ENCODE measurements at places on chromosomes 16 and 17.

- no peak for DNase-seq
These were observed 44.6 kb upstream of the SLC38A10 start for GRCh38 chr17:81339534-81340296.

- no peak for DNase-seq
These were observed 208.9 kb downstream of the RBFOX3 start for GRCh38 chr17:79401704-79402674.

GRCh38 chr16:11972128-11972527, 4.4 kb upstream of the SNX29 start:
- DNase-seq, result no peak

DNA sequence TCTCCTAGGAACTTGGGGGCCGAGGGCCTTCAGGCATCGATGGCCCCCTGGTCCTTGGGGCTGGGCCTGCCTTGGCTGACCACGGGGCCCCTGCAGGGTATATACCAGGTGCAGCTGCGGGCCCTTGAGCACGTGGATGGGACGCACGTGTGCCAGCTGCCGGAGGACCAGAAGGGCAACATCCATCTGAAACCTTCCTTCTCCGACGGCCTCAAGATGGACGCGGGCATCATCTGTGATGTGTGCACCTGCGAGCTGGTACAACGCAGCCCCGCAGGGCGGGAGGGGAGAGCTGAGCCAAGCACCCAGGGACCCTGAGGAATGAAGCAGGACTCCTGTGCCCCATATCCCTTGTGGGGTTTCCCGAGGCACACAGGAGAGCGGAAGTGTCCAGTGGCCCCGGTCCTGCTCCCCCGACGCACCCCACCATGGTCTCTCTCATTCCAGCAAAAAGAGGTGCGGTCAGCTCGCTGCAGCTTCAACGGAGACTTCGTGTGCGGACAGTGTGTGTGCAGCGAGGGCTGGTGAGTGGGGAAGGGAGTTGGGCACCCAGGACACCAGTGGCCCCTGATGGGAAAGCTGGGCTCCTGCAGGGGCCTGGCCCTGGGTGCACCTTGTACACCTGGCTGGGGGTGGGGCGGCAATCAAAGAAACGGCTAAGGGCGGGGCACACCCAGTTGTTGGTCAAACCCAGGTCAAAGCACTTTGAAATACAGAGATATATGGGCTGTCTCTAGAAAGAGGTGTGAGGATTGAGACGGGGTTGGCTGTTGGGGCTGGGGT, 10.6 kb downstream of the ITGB4 start:
- DNase-seq, result no peak

DNA sequence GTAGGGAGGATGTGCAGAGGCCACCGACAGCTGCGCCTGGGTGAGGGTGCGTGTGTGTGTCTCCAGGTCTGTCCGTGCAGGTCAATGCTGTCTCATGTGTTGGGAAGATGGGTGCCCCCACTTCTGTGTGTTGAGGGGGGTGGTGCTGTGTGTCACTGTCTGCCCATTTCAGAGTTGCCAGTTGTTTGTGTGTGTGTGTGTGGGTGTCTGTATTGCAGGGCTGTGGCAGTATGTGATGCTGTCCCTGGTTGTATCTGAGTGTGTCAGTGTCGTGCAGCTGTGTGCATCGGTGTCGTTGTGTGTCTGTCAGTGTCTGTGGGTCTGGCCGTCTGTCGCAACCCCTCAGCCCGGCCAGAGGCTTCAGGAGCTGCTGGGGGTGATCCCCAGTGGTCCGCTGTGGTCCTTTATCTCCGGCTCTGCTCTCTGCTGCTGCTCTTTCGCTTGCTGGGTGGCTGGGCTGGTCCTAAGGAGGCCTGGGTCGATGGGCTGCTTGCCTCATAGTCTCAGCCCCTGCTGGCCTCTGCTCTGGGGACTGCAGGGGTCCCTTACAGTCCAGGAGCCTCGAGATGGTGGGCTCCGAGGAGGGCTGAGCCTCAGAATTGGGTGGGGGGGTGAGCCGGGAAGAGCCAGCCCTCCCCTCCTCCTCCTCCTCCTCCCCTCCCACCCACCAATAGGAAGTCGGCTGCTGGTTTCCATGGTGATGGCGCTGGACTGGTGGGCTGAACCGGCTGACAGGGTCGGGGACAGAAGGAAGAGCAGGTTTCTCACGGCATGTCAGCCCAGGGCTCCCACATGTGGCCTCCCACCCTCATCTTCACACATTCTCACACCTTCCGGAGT, at the start of gene TSPOAP1:
Gene TSPOAP1, minus strand, starts transcription at position 601 of the 840 bp plus-strand sequence. CDS start 875 bp downstream, outside the sequence.
- peak; percentile 70 for DNase-seq

- DNase-seq, result no peak
These were observed 35.1 kb downstream of the VPS53 start for GRCh38 chr17:679491-679890.

DNA sequence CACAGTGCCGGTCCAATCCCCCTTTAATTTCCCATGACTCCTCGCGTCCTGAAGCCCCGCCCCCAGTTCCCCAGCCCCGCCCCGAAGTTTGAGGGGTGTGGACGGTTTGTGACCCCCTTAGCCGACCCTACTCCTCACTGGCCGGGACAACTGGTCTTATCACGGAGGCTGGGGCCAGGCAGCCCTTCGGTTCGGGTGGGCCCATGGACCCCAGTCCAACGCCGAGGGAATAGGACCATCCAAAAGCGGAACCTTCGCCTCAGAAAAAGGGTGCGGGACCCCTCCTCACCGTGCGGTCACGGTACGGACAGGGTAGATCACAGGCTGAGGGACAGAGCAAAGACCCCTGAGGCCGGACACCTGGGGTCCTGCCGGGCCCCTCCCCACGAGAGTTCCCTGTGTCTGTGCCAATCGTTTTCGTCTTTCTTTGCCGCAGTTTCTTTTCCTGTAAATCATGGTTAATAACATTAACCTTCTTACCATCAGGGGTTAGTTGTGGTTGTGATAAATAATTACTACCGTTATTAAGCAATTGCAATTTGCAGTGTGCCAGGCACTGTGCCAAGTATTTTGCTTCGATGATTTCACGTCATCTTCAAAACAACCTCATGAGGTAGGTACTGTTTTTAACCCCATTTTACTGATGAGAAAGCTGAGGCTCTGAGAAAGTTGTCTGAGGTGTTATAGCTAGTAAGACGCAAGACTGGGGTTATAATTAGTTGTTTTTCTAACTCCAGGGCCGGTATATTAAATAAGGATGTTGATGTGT, 543 bp downstream of the TMUB2 start:
- peak; percentile 40 for DNase-seq

DNA sequence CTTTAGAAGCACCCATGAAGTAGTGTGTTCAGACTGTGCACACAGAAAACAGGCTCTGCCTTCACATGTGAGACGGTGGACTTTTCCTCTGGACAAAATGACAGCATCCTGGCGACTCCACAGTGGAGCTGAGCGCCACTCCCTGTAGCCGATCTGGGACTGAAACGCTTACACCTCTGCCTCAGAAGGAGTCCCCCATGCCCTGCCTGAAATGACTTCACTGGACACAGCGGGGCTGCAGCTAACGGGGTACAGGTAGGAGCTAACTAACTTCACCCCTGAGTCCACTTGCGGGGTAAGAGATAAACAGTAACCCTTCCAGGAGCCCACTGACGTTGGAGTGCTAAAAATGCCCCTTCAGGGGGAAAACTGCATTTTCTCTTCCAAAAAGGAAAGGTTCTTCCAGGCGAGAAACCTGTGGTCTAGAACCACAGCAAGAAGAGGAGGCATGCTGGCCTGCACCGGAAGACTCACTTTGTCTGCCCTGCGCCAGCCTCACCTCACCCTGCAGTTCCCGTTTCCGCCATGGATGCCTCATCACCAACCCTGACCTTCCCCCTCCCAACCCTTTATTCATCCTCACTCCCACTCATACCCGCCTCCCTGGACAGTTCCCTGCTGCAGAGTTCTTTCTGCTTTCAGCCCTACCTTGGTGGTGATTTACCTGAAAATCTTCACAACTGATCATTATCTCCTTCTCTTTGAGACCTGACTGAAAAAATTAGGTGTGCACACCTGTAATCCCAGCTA, 19.4 kb upstream of the ENDOV start:
- DNase-seq, result no peak

GRCh38 chr16:5861241-5861640, 763.6 kb upstream of the EEF2KMT start:
- DNase-seq, result no peak

- no peak for DNase-seq
These were observed 64.5 kb upstream of the NLK start for GRCh38 chr17:27977751-27978688.

DNA sequence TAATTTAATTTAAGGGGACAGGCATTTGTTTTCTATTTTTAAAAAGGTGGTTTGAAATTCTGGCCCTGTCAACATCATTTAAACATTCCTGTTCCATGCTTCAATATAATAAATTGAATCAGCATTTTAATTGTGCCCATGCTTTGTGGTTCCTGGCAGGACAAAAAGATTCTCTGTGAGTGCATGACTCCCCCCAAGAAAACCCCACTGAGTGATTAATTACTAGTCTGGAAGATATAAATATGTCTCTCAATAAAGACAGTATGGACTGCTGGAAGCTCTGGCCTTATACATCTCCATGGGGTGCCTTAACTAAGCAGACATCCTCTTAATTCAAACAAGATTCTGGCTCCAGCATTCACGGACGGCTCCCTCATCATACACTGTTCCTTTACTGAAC, 95.0 kb upstream of the PSMD7 start:
- DNase-seq, result no peak

DNA sequence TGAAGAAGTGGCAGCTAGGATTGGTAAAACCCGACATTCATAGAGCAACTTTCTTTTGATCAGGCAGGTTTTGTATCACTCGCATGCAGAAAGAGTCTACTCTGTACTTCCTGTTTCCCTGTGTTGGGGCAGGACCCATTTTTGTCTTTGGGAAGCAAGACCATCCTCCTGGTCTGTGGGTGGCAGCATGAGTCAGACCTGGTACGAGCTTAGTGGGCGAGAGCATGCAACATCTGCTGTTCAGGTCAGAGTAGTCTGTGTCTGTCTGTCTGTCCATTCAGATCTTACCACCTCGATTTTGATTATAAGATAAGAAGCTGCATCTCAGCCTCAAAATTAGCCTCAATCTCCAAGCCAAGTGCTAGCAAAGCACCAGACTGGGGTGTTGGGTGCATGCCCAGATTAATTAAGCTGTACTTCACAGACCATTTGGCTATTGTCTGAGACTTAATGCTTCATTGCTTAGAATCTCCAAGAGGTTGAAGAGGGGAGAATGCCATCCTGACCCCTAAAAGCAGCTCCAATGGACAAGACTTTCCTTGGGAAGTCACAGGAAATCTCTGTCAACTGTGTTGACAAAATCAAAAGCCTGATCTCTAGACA, 110.9 kb downstream of the XYLT1 start:
- no peak for DNase-seq

Measured in effector memory CD8-positive, alpha-beta T cell (primary cell).